ENCODE measurements at places on chromosomes 5 and 9. TPM values are rescaled to one million over a fixed set of nuclear protein-coding genes. Genes with fewer than 3 reads are reported as not detected.

Gene C9
- total RNA-seq, result not detected

Gene LCN9
- total RNA-seq, result 0.30 TPM

Gene SHLD3
- total RNA-seq, result 4.3 TPM

Gene GGTA1
- total RNA-seq, result not detected

Gene PDE8B
- total RNA-seq, result 1.1 TPM

Gene SPATA31E1
- total RNA-seq, result 0.21 TPM

- no peak overlapping the region for H3K4me3 ChIP-seq
- no peak for DNase-seq
- no peaks in the 10 kb centered on the region for H3K4me1 ChIP-seq
- H3K27me3 ChIP-seq, result no peaks in the 10 kb centered on the region
- no peaks in the 10 kb centered on the region for H3K36me3 ChIP-seq
Measured at GRCh38 chr9:30250872-30251271, 2133.6 kb upstream of the ACO1 start.

- peaks cover 3% of the 10 kb centered on the region for H3K4me1 ChIP-seq
- H3K36me3 ChIP-seq, result no peaks in the 10 kb centered on the region
- H3K27me3 ChIP-seq, result peaks cover 9% of the 10 kb centered on the region
- no peak overlapping the region for H3K4me3 ChIP-seq
- DNase-seq, result no peak
- no peak overlapping the region for H3K27ac ChIP-seq
Measured at GRCh38 chr9:108168236-108168850, 678.8 kb upstream of the KLF4 start.

DNA sequence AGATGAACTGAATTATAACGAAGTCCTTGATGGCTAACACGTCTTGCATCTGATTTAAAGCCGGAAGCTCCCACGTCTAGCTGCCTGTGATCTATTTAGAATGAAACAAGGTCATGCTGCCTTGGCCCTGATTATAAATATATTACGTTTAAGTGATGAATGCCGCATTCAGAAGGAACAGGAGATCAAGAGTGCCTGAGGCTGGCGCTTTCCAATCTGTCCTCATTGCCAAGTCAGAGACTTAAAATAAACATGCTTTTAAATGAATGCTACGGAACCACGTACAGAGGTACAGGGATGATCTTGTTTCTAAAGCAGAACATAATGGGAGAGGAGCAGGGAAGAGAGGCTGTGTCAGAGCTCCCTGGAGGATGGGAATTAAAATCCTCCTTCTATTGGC is 292.8 kb downstream of the TLE1 start:
- peak overlapping the region; percentile 50 for H3K4me3 ChIP-seq
- H3K27me3 ChIP-seq, result no peaks in the 10 kb centered on the region
- peak overlapping the region; percentile 38 for H3K27ac ChIP-seq

DNA sequence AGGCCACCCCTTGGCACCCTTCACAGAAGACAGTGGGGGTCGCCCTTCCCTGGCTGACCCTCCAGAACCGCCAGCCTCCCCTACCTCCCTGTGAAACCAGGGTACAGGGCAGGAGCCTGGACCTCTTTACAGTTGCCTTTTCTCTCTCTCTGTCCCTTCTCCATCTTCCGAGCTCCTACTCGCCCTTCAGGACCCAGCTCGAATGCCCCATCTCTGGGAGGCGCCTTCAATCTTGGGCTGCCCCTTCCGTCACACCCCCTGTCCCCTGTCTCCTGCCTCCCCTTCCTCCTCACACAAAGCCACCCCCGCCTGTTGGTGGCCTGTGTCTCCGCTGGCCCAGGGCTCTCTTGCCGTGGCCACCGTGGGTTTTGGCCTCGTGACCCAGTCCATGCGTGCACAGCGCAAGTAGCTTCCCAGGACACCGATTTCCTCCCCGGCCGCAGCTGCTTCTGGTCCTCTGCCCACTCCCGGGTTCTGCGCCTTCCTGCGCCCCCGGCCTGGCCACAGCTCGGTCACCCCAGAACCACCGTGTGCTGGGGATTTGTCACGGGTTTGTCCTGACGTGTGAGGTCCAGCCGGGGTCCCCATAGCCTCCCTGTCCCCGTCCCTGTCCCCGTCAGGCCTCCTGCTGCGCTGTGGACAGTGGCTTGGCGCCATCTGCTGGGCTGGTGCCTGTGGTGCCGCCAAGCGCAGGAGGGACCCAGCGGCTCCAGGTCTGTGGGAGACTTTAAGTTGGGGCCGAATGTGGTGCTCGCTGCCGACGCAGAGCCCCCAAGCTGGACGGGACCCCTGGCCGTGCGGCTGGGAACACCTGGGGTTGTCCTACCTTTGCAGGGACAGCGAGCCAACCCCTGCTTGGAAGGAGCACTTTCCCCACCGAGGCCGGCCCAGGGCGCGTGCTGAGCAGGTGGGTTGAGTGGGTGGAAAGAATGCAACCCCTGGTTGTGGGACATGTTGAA is 4.0 kb upstream of the TMEM250 start:
- H3K36me3 ChIP-seq, result no peaks in the 10 kb centered on the region
- peaks cover 10% of the 10 kb centered on the region for H3K27me3 ChIP-seq
- no peak overlapping the region for H3K27ac ChIP-seq
- H3K4me3 ChIP-seq, result peak overlapping the region; percentile 81

- H3K4me3 ChIP-seq, result no peak overlapping the region
- no peaks in the 10 kb centered on the region for H3K4me1 ChIP-seq
- no peaks in the 10 kb centered on the region for H3K27me3 ChIP-seq
- H3K36me3 ChIP-seq, result no peaks in the 10 kb centered on the region
Measured at GRCh38 chr5:96236831-96237230, 196.2 kb downstream of the PCSK1 start.

DNA sequence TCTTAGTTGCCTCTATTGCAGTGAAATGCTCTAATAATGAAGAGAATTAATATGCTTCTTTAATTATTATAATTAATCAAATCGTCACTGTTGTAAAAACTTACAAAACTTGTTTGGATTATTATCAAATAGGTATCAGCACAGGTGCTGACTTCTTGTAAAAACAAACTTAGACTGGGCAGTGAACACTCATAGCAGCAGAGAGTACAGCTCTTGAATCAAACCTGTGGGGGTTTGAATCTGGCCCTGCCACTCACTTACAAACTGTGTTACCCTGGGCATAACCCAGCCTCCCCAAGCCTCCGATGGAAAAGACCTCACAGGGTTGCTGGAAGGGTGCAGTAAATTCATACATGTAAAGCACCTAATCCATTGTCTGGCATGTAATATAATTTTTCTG is 35.1 kb downstream of the MAP3K1 start:
- no peak overlapping the region for H3K4me3 ChIP-seq
- H3K36me3 ChIP-seq, result no peaks in the 10 kb centered on the region
- no peaks in the 10 kb centered on the region for H3K27me3 ChIP-seq
- no peak overlapping the region for H3K27ac ChIP-seq
- DNase-seq, result no peak

- no peak overlapping the region for H3K27ac ChIP-seq
- peaks cover 3% of the 10 kb centered on the region for H3K36me3 ChIP-seq
Measured at GRCh38 chr9:122151267-122151828, 8.2 kb downstream of the NDUFA8 start.

- H3K36me3 ChIP-seq, result no peaks in the 10 kb centered on the region
- DNase-seq, result no peak
- H3K4me3 ChIP-seq, result no peak overlapping the region
- no peak overlapping the region for H3K27ac ChIP-seq
- H3K27me3 ChIP-seq, result peaks cover 28% of the 10 kb centered on the region
Measured at GRCh38 chr9:117136461-117136860, 278.4 kb downstream of the ASTN2 start.

DNA sequence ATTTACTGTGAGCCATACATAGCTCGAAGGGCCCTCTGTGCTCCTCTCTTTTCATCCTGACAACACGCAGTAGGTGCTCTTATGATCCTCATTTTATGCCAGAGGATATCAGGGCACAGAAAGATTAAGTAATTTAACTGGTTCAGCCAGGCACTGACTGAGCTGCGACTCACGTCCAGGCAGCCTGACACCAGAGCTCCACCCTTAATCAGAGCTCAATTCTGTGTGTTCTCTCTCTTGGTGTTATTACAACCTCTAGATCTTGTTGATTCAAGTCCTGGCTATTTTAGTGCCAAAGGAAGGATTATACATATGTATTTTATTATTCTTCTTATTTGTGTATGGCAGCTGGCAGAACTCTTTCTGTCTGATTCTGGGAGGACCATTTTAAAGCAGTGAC is 59.7 kb downstream of the OSMR start:
- no peak overlapping the region for H3K4me3 ChIP-seq
- H3K36me3 ChIP-seq, result peaks cover 12% of the 10 kb centered on the region
- H3K4me1 ChIP-seq, result no peaks in the 10 kb centered on the region
- DNase-seq, result no peak

Measured in neural crest cell (in vitro differentiated cells).